Karpas-422 (cell line): ENCODE measurements at places on chromosomes 2 and 18.

- no peak for DNase-seq
Observed at GRCh38 chr2:179098080-179098689, 48.2 kb upstream of the CCDC141 start.

DNA sequence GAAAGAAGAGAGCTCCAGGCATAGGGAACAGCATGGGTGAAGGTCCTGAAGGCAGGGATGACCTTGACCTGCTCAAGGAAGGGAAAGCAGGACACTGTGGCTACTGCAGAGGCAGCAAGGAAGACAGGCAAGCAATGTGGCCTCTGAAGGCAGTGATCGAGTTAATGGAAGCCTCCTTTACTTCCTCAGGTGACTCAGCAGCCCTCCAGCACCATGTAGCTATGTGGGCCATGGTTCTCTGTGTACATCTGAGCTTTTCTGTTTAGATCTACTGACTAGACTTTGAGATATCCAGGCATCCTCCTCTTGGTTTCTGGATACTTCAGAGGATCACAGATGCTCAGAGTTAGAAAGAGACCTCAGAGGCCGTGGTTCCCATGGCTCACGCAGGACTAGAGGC lies 107.3 kb upstream of the PID1 start:
- DNase-seq: no peak

- no peak for DNase-seq
Observed at GRCh38 chr18:78865056-78865598, 114.5 kb upstream of the SALL3 start.

DNA sequence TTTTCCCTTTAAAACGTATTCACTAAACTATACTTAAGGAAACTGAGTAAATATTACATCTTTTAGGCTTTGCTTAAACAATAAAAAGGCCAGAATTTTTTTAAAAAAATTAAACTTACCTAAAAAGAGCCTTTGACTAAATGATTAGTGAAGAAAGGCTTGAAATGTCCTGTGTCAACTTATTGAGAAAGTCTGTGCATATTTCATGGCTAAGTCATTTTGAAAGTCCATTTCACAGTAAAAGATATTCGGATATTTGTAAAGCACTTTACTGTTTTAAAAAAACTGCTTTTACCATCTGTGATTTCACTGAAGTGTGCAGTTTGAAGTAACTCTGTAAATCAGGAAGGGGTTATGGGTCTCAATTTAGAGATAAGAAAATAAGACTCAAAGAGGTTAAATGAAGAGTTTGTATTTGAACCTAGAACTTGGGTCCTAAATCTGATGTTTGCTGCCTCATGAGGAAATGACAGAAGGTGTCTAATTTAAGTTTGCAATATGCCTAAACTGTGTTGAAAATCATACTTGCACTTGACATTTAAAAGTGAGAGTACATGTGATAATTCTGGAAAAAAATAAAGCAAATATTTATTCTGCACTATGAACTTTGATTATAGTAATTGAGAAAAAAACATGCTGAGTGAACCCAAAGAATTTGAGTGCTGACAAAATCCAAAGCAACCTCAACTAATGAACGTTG lies 50.5 kb downstream of the RAB27B start:
- DNase-seq: no peak

DNA sequence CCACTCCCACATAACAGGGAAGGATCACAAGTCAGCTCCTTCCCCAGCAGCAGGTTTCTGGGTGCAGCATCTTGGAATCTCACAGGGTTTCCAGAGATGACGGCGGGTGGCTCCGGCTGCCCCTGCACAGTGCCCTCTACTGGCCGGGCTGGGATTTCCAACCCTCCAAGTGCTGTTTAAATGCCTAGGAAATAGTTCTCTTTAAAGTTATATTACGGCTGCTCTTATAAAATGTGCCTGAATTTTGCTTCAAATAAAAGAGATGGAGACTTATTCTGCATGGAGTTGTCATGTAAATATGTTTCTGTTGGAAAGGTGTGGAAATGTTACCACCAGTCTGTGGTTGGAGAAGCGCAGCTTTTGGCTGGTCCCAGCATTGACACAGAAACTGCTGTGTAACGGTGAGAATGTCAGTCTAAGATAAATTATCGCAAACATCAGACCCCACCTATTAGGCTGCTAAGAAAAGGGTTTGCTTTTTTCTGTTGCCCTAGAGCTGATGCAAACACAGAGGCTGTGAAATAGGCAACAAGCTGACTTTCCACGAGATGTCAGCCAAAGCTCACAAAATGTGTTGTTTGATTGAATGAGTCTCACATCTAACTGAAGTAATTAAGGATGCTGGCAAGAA lies 3.3 kb upstream of the HJURP start:
- DNase-seq: peak; percentile 84

DNA sequence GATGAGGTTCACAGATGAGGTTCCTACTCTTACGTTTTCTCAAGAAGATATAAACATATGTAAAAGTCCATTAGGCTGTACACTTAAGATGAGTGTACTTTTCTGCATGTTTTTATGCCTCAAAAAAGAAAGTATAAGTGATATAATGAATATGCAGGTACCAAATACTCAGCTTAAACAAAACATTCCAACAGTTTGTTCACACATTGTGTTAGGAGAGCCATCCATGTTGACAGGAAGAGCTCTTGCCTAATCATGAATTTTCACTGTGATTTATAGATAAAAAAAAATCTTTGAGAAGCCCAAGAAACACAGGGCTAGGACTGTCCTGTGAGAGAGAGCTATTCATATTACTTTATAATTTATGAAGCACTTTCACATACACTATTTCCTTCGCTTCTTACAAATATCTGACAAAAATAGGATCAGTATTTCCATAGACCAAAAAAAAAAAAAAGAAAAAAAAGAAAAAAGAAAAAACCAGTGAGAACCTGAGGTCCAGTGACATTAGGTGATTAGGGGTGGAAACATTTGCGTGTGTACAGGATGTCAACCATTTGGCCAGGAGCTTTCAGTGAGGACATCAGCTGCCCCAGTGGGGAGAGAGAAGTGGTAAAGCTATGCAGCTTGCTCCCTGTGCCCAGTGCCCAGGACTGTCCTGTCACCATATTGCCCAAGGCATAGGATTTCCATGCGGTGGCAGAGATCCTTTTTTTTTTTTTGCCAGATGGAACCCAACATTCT lies 38.7 kb downstream of the BUB1 start:
- no peak for DNase-seq

GRCh38 chr2:241733391-241734207 lies 831 bp upstream of the D2HGDH start:
- peak; percentile 43 for DNase-seq

- DNase-seq: peak; percentile 95
Observed at GRCh38 chr2:173354073-173354581, 545 bp upstream of the CDCA7 start.

GRCh38 chr2:107062173-107062572 lies 176.2 kb upstream of the ST6GAL2 start:
- DNase-seq: no peak

DNA sequence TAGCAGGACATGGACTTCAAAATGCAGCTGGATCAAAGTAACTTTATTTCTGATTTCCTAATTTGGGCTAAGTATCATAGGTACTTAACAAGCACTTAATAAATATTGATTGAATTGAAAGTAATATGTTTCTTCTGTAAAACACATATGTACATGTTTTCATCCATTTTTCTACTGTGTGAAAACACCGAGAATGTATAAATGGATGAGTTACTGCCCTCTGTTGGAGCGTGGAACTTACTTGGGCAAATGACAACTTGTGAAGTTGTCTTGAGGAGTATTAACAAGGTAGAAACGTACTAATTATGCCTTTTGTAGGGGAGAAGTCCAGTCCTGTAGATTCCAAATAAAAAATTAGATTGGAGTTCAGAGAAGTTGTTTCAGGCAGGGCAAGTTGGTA lies 87.2 kb downstream of the PHLPP1 start:
- DNase-seq: no peak

GRCh38 chr2:106867196-106867953 lies 18.6 kb downstream of the ST6GAL2 start:
- peak; percentile 31 for DNase-seq

DNA sequence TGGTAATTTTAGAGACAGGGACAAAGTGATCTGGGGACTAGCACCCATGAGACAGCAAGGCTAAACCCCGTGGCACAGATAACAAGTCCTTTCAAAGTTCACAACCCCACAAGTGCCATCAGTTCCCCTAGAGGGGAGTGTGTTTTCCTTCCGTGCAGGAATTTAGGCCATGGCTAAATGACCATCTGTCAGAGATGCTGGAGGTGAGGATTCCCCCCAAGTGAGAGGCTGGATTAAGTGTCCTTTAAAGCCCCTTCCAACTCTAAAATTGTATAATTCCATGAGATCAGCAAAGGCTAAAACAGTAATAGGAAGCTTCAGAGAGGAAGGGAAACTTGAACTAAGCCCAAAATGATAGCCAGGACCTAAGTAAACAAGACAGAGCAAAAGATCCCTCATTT lies 8.7 kb downstream of the FEZ2 start:
- no peak for DNase-seq

DNA sequence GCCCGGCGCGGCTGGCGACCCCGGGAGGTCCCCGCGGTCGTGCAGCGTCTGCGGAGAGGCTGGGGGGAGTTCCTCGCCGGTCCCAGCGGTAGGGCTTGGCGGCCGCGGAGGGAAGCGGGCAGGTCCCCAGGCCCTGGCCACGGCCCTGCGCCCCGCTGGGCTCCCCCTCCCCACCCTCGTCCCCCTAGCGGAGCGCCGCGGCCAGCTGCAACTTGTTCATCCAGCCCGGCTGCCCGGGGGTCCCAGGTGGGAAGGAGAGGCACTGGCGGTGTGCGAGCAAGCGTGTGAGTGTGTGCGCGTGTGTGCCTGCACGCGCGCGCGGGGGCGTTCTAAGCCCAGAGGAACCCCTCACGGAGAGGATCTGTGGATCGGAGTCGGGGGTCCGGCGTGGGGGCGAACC lies 1.3 kb downstream of the PTPRM start:
- no peak for DNase-seq

- no peak for DNase-seq
Observed at GRCh38 chr2:193368615-193369014, 1173.9 kb upstream of the TMEFF2 start.

DNA sequence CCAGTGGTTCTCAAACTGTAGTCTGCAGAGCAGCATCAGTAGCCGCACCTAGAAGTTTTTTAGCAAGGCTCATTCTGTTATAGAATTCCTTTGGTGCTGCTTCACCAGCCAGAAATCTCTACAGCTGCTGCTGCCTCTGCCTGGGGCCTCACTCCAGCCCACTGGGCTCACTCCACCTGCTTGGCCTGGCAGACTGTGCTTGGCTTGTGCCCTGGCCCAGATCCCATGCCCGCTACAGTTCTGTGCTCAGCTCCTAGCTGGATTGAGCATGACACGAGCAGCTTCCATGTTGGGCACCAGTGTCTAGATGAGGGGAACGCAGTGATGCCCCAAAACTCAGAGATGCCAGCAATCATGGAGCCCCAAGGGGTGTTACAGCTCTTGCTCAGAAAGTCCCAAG lies 22.6 kb downstream of the MAPK4 start:
- no peak for DNase-seq

GRCh38 chr2:67451086-67451832 lies 54.1 kb downstream of the ETAA1 start:
- no peak for DNase-seq

- no peak for DNase-seq
Observed at GRCh38 chr2:111995148-111995547, 59.9 kb upstream of the TMEM87B start.

DNA sequence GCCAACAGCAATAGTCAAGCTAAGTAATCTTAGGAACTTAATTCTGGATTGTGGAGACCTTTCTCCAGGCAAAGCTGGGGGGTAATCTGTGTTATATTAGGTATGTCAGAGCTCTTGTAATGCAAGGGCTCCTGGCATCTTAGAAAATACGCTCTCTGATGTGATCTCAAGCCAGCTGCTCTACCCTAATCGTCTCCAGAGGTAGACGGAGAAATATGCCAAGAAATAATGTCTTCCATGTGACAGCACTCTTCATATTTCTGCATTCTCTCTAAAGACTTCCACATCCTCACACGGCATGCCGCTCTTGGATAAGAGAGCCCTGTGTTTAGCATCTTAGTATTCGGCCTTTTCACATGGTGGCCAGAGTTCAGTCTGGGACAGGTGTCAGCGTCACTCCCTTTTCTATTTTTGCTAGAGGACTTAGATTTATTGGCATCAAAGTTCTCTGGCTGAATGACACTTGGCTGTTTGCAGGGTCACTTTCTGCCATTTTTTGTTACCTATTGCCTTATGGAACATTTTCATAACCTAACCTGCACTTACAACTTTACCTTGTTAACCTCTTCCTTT lies 25.2 kb downstream of the CAPN13 start:
- DNase-seq: no peak
